NCI-H1105 treated with DMSO at 0.1 percent for 48 hours (cell line): ENCODE measurements at places on chromosomes 6 and 20.
A peak's percentile ranks its signal among the peaks of the same experiment; 100 is the strongest.

DNA sequence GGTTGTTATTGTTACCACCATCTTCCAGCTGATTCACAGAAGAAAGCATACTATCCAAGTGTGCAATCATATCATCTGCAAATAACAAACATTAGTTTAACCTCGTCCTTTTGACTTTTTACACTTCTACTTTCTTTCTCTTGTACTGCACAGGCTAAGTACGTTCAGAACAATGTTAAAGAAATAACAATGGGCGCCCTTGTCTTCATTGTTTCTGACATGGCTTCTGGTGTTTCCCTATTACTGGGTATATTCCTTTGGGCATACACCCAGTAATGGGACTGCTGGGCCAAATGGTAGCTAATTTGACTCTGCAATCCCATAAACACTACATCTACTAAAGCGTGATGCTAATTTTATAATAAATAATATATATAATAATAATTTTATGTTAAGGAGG lies 146.7 kb downstream of the GJA10 start:
- no peak for DNase-seq

DNA sequence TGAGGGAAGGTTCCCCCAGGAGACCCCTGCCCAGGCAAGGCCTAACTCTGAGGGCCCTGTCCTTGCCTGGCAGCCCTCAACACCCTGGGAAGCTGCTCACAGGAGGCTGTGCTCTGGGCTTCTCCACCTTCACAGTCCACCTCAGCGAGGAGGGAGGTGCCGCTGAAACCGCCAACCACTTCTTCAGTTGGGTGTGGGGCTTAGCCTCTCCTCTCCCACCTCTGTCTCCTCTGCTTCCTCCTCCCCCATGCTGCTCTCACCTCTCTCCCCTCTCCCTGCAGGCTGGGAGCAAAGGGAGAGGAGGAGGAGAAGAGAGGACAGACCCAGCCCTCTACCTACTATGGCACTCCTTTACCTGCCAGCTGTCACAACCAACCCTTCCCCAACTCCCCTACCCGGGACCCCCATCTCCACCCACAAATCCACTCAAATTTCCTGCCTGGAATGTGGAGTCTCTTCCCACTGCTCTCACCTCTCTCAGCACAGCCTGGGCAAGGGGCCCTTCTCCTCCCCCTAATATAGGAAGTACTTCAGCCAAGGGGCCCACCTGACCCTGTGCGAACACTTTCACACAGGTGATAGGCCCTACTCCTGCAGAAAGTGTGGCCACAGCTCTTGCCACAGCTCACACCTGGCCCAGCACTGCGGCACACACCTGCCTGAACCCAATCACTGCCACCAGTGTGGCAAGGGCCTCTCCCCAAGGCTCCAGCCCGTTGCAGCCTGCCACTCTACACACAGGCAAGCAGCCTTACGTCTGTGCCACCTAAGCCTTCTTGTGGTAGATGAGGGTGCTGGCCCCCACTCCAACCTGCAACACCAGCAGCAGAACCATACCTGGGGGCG lies 7.2 kb downstream of the RING1 start:
- no peak for DNase-seq

DNA sequence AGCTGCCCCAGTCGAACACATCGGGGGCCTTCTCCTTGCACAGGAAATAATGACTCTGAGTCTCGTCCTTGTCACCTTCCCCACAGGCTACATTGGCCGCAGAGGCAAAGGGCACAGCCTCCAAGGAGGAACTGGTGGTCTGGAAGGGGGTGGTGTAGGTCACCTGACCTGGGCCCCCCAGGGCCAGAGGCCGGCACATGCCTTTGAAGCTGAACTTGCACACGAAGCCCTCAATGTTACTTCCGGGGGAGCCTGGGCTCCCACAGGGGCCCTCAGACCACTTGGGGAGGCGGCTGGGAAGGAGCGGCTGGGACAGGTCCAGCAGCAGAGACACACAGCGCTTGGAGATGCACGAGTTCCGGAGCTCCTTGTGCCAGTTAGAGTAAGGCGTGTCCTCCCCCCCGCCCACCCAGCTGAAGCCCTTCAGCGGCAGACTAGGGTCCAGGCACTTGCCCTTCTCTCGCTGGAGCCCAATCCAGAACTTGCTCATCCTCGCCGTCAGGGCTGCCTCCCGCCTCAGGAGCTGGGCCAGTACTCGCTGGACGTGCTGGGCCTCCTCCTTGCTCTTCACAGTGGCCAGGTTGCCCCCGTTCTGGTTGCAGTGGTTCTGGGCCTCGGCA lies 578 bp downstream of the CD93 start:
- DNase-seq, result no peak

DNA sequence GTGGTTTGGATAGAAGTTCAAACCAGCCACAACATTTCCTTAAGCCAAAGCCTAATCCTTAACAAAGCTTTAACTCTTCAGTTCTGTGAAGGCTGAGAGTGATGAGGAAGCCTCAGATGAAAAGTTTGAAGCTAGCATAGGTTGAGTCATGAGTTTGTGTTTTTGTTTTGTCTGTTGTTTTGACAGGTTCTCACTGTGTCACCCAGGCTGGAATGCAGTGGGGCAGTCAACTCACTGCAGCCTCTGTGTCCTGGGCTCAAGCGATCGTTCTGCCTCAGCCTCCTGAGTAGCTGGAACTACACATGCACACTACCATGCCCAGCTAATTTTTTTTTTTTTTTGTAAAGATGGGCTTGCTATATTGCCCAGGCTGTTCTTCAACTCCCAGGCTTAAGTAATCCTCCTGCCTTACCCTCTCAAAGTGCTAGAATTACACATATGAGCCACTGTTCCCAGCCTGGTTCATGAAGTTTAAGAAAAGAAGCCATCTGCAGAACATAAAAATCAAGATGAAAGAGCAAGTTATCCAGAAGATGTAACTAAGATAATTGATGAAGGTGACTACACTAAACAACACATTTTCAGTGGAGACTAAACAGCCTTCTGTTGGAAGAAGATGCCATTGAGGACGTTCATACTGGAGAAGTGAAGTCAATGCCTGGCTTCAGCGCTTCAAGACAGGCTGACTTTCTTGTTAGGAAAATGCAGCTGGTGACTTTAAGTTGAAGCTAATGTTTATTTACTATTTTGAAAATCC lies 96.2 kb downstream of the SMAP1 start:
- no peak for DNase-seq

DNA sequence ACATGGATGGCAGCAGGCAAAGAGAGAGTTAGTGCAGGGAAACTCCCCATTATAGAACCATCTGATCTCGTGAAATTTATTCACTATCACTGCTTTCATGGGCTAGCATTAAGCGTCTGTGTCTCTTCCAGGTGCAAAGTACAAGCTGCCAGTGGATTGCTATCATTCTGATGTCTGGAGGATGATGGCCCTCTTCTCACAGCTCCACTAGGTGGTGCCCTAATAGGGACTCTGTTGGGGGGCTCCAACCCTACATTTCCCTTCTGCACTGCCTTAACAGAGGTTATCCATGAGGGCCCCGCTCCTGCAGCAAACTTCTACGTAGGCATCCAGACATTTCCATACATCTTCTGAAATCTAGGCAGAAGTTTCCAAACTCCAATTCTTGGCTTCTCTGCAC lies 347.8 kb upstream of the HS3ST5 start:
- no peak for DNase-seq

DNA sequence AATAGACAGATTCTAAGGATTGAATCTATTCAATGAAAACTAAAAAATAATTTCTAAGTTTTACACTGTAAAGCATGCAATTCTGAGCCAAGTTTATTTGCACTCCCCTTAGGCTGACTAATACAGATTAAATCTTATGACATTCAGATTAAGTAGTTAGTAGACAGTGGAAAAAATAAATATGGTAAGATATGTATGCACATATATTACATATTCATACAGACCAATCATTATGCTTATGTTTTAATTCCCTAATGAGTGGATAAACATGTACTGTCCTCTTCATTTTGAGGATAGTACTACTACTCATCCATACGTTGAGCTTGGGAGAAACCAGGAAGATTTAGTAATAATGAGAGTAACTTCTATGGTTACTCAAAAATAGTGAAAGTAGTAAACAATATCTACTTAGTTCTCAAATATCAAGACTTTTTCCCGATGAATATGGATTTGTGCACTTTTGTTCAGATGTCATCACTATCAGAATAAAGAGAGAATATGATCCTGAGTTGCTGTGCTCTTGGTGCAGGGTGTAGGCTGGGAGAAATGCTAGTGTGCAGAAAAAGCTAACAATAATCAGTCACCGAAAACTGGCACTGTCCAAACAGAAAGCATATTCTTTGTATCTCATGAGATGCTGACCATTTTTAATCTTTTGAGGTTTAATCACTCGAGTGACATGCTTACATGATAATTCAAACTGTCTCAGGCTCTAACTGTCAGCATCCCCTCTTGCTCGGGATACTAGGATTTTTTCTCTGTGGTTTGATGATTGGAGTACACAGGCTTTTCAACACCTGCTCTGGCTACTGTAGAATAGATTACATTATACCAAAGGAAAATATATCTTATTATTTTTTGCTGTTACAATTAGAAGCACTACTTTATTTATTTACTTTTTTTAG lies 111.6 kb downstream of the EPHA7 start:
- DNase-seq, result no peak

DNA sequence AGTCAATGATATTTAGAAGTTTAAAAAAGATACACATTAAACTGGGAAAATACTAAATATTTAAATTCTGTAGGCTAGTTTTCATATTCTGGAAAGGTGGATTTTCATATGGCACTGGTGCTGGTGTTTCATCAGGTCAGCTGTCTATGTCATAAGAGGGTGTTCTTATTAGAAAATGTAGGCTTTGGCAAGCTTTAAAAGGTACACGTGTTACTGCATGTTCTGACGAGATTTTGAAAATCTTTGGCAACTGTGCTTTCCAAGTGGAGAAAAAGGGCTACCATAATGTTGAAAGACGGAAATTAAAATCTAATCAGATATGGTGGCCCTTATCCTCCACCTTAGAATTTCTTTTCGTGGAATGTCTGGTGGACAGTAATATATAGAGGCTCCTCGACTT lies 30.0 kb downstream of the SLC22A3 start:
- DNase-seq, result peak; percentile 45

- no peak for DNase-seq
These were observed 20.1 kb downstream of the NT5E start for GRCh38 chr6:85470023-85470410.

- DNase-seq, result no peak
These were observed 95.9 kb upstream of the IFNGR1 start for GRCh38 chr6:137315081-137315480.

- no peak for DNase-seq
These were observed 8.4 kb upstream of the COL20A1 start for GRCh38 chr20:63284544-63284949.
